ENCODE measurements at places on chromosomes 1 and 21. TPM values are rescaled to one million over a fixed set of nuclear protein-coding genes. Genes with fewer than 3 reads are reported as not detected.

Gene NCAM2
- 5.2 TPM for total RNA-seq

GRCh38 chr1:57886376-57886775 lies 462.5 kb upstream of the DAB1 start:
- DNase-seq, result no peak

Gene LMX1A
- total RNA-seq, result not detected

DNA sequence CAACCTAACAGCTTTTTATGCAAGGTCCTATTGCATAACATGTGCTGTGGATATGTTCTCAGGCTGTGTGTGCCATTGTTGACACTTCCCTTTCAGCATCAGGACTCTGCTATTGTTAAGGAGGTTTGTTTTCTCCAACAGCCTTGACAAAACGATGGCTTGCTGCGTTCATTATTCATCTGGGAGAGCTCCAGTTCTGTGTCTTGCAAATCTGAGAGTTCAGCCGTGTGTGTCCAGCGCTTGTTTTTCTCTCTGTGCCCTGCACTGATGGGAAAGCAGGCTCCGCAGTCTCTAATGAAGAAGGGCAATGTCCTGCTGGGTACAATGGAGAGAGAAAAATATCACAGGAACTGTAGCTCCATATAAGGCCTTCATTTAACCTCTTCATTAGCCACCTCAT lies 63.7 kb downstream of the CLDN17 start:
- no peak for DNase-seq

- DNase-seq, result no peak
These were observed 280.9 kb downstream of the TPR start for GRCh38 chr1:186094172-186094571.

DNA sequence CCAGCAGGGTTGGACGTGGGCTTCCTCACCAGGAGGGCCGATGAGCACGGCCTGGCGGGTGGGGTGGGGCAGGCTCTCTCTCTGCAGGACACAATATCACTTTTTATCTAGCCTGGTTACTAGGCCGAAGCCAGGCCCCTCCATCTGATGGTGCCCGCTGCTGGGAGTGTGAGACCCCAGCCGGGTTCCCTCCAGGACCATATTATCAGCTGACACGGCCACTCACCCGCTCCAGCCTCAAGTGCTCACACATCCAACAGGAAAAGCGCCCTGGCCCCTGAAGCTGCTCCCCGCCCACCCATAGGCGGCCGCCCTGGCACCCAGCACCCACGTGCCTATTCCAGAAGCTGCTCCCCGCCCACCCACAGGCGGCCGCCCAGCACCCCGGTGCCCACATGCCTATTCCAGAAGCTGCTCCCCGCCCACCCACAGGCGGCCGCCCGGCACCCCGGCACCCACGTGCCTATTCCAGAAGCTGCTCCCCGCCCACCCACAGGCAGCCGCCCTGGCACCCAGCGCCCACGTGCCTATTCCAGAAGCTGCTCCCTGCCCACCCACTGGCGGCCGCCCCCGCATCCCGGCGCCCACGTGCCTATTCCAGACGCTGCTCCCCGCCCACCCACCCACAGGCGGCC lies 5.0 kb downstream of the SLC19A1 start:
- no peak for DNase-seq

DNA sequence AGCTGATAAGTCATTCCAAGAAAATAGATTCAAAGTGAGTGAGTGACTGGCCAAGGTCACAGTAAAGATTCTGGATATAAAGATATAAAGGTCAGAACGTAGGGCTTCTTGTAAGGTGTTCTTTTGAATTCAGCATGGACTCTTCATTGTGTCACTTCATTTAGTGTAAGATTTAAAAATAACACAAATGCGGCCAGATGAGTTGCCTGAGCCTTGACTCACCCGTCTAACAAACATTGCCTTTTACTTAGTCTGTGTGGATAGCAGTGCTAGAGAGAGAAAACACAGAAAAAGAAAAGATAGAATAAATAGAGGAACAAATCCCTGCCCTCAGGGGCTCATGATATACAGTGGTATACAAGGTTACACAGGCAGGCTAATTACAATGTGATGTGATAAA lies 223.4 kb downstream of the PLPP3 start:
- no peak for DNase-seq

DNA sequence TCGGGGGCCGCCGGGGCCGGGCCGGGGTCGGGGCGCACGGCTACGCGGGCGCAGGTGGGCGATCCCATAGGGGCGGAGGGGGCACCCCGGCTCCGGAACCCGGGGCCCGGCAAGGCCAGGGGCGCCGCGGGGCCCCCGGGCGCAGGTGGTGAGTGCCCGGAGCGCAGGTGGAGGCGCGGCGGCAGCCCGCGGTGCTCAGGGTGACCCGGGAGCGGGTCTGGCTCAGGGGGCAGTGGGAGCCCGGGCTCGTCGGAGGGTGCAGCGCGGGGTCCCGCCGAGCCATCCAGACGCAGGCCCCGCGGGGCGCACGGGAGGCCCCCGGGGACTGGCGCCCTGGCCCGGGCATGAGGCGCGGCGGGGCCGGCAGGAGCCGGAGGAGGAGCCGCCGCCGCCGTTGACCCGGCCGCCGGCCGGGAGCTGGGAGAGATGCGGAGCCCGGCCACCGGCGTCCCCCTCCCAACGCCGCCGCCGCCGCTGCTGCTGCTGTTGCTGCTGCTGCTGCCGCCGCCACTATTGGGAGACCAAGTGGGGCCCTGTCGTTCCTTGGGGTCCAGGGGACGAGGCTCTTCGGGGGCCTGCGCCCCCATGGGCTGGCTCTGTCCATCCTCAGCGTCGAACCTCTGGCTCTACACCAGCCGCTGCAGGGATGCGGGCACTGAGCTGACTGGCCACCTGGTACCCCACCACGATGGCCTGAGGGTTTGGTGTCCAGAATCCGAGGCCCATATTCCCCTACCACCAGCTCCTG lies 489 bp downstream of the CELSR2 start:
- DNase-seq, result peak; percentile 25

DNA sequence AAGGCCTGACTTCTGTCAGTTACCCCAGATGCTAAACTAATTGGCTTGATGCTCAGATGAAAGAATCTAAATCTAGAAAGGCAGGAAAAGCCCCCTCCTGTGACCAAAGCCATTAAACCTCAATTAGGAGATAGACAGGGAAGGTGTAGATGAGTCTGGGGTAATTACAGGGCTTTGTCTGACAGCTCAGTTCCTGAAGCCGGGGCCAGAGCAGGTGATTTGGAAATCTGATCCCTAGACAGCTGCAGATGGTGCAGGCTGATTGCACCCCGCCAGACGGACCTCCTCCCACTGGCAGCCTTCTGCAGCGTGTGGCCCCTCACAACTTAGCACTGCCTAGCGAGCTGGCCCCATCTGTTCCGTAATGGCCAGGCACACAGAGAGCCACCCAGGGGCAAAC lies 395.1 kb downstream of the HLX start:
- no peak for DNase-seq

Gene CNIH3
- total RNA-seq, result 3.9 TPM

Gene SOX13
- not detected for total RNA-seq

Gene PRAMEF4
- total RNA-seq, result not detected

GRCh38 chr1:25562101-25562927 lies 18.9 kb downstream of the LDLRAP1 start:
- no peak for DNase-seq

All from G401 (cell line).